Motor neuron (in vitro differentiated cells): ENCODE measurements at places on chromosomes 2 and 18. TPM values are rescaled to one million over a fixed set of nuclear protein-coding genes. Genes with fewer than 3 reads are reported as not detected.

The GPR35 gene
- 0.31 and 0.38 TPM in 2 replicates for total RNA-seq

The FAM228A gene
- total RNA-seq, result 0.98 and 1.4 TPM in 2 replicates

The NDUFB3 gene
- total RNA-seq, result 97.3 and 98.0 TPM in 2 replicates

The MLPH gene
- 0.11 and 0.69 TPM in 2 replicates for total RNA-seq

The MSTN gene
- total RNA-seq, result 0.49 and 0.85 TPM in 2 replicates

The LOXHD1 gene
- total RNA-seq, result 0.05 and 0.26 TPM in 2 replicates

The LRRC30 gene
- not detected in 2 replicates for total RNA-seq

The OSR1 gene
- total RNA-seq, result 25.8 and 26.7 TPM in 2 replicates

The SMYD1 gene
- total RNA-seq, result 0.48 and 0.92 TPM in 2 replicates

The LHCGR gene
- 1.5 and 2.8 TPM in 2 replicates for total RNA-seq

The LMAN1 gene
- total RNA-seq, result 128 and 136 TPM in 2 replicates

The TIA1 gene
- 150 and 161 TPM in 2 replicates for total RNA-seq

The ADCYAP1 gene
- 4.1 and 4.4 TPM in 2 replicates for total RNA-seq

The NABP1 gene
- total RNA-seq, result 217 and 242 TPM in 2 replicates

The ITPRIPL1 gene
- 5.3 and 7.8 TPM in 2 replicates for total RNA-seq

The PROC gene
- total RNA-seq, result 0.94 and 2.7 TPM in 2 replicates

DNA sequence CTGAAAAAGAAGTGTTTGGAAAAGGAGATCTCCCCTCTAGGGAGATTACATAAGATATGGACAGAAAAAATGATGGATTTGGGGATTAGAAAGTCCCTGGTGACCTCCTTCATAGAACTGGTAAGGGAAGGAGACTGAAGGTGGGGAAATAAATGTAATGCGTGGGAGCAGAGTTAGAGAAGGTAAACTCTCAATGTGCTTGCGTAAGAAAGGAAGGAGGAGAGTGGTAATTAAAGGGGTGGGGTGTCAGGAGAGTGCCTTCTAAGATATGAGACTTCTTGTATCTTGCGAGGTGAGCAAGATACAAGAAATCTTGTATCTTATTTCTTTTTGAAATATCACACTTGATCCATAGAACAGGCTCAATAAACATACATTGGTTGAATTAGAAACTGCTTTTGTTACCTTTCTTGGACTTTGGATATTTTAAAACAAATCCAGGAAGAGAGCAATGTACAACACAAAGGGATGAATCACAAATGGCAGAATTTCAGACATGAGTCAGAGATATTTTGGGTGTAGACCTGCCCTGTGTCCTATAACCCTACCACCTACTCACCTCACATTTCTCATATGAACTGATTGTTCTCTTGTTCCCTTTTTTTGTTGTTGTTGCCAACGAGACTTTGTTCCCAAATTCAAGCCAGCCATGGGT lies 342.4 kb downstream of the INSIG2 start:
- ATAC-seq, result no peak

- ATAC-seq, result no peak
These were observed 82.4 kb upstream of the ACSL3 start for GRCh38 chr2:222778400-222778799.

GRCh38 chr2:157840568-157841156 lies 35.5 kb downstream of the ACVR1 start:
- no peak for ATAC-seq

DNA sequence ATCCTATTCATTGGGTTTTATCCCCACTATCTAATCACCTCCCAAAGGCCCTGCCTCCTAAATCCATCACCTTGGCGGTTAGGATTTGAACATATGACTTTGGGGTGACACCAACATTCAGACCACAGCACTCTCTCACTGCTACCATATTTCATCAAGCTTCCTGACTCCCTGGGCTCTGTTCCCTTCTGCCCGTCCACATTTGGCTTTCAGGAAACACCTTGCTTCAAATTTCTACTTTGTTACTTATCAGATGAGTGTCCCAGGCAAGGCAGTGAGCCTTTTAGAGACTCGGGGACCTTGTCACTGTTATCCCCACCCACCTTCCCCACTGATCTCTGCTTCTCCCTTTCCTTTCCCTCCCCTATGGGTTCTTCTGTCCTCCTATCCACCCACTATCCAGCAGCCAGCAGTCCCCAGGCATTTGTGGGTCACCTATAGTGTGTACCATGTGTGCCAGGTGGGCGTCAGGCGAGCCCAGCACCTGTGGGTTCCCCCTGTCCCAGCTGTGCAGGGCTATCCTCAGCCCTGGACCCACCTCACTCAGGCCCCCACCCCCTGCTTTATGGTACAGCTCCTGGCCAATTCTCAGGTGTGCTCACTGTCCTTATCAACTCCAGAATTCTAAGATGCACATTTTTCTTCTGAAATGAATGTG lies 230.9 kb downstream of the LOXHD1 start:
- no peak for ATAC-seq

GRCh38 chr18:37432436-37433195 lies 133.0 kb downstream of the CELF4 start:
- no peak for ATAC-seq

DNA sequence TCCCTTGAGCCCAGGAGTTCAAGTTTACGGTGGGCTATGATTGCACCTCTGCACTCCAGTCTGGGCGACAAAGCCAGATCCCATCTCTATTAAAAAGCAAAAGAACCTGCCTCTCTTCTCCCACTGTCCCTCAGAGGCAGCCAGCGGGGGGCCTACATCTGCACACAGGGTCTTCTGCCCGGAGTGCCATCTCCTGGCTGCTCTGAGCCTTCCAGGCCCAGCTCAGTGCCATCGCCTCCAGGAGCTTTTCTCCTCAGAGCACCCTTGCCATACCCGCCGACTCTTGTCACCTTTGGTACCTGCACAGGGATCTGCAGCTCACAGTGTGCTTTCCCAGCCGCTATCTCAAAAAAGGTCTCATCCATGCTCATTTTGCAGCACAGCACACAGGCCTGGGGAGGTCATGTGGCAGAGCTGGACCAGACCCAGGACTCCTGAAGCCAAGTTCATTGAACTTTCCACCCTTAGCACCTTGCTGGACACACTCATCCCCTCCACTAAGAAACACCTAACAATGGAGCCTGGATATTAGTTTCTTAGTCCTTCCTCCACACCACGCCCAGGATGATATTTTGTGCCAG lies 186.3 kb downstream of the HAUS1 start:
- no peak for ATAC-seq

- ATAC-seq, result peak; percentile 27
These were observed 27.3 kb downstream of the INO80C start for GRCh38 chr18:35470435-35470834.

DNA sequence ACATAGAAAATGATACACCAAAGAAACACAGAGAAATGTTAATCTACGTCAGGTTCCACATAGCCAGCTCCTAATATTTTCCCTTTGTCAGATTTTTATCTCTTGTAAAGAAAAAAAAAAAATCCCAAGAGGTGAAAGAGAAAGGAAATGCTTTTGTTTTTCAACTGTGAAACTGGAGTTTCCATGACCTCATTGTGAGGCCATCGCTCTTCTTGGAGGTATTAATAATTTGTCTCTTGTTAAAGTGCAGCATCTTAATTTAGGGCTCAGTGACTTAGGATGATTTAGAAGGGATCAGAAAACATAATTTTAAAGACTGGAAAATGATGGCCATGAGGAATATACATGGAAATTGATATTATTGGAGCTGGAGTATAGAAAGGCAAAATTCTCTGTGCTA lies 21.7 kb downstream of the ARHGAP28 start:
- ATAC-seq, result no peak

- ATAC-seq, result no peak
These were observed 135.5 kb upstream of the MC4R start for GRCh38 chr18:60508108-60508507.

- ATAC-seq, result no peak
These were observed 61.9 kb downstream of the DIS3L2 start for GRCh38 chr2:232023426-232023825.

GRCh38 chr18:36284671-36285295 lies 12.7 kb upstream of the FHOD3 start:
- ATAC-seq, result peak; percentile 39

DNA sequence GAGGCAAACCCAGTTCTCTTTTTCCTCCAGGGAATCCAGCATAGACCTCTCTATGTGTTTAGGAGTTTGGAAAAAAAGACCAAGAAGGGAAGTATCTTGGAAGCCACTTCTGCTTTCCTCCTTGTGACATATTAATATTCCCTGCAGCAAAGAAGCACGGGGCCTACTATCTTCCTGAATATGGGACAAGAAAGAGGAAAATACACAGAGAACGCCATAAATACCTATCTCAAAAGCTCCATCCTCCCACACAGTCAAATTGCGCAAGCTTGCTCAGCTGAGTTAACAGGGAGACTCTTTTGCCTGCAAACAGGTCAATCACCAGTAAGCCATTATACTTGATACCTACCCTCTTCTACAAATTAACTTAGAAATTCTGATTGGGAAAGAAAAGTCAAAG lies 16.7 kb upstream of the RAPH1 start:
- ATAC-seq, result no peak

- ATAC-seq, result no peak
These were observed 58.6 kb upstream of the VRK2 start for GRCh38 chr2:57987835-57988573.

- ATAC-seq, result no peak
These were observed 50.0 kb upstream of the FAHD2A start for GRCh38 chr2:95352310-95353054.

- ATAC-seq, result no peak
These were observed 34.1 kb downstream of the PIEZO2 start for GRCh38 chr18:11115276-11115675.

DNA sequence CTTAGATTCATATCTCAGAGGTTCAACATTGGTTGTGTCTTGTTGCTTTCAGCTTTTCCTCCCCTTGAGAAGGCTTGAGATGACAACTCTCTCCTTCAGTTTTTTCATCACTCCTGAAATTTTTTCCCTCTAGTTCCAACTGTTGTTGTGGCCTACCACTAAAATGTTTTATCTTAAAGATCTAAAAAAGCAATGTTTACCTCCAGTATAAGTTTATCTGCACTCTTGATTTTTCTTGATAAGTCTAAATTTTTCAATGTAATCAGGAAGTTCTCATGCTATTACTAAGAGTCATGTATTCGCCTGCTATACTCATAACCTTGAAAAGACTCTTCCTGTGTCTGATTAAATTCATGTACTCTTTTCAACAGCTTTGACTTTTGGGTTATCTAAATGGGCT lies 366.3 kb upstream of the TFPI start:
- no peak for ATAC-seq

- peak; percentile 88 for ATAC-seq
These were observed 96.6 kb downstream of the MBD2 start for GRCh38 chr18:54127759-54128378.

GRCh38 chr2:68203587-68203986 lies 45.9 kb downstream of the PNO1 start:
- no peak for ATAC-seq

- ATAC-seq, result peak; percentile 81
These were observed at the start of gene TMEM163 for GRCh38 chr2:134718817-134719814. Gene TMEM163, minus strand, starts transcription at chr2:134719000.

DNA sequence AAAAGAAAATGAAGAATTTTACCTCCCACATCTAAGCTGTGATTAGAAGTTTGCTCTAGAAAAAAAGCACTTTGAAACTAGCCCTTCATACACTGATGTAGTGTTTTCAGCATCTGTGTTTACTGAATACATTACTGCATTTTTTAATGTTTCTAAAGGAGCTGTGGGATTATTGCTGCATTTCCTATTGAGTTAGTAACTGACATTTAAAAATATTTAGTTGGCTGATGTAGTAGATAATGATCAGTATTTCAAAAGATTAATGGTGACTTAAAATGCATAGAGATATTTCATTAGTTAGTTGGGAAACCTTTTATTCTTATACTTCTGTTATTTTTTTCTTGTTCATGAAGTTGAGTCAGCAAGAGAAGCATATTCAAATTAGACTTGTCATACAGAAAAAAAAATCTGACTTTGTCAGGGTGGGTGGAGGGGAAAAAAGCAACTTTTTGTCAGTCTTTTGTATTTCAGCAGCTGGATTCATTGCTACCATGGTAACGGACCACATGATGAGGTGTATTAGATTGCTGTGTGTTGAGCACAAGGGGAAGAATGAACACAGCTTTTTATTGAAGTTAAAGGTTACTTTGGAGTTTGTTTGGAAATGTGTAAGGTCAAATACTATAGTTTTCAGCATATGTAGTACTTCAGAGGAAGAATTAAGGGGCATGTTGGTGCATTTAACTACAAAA lies at the start of gene DTNA:
TSS of gene DTNA (plus strand) at position 549 of the 692 bp plus-strand sequence. CDS start 45,679 bp downstream, outside the sequence.
- peak; percentile 85 for ATAC-seq

DNA sequence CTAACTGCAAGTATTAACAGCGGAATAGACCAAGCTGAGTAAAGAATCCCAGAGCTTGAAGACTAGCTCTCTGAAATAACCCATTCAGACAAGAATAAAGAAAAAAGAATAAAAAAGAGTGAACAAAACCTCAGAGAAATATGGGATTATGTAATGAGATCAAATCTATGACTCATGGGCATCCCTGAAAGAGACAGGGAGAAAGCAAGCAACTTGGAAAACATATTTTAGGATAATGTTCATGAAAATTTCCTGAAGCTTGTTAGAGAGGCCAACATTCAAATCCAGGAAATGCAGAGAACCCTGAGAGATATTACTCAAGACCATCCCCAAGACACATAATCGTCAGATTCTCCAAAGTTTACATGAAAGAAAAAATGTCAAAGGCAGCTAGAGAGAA lies 17.3 kb downstream of the PFN4 start:
- ATAC-seq, result no peak

DNA sequence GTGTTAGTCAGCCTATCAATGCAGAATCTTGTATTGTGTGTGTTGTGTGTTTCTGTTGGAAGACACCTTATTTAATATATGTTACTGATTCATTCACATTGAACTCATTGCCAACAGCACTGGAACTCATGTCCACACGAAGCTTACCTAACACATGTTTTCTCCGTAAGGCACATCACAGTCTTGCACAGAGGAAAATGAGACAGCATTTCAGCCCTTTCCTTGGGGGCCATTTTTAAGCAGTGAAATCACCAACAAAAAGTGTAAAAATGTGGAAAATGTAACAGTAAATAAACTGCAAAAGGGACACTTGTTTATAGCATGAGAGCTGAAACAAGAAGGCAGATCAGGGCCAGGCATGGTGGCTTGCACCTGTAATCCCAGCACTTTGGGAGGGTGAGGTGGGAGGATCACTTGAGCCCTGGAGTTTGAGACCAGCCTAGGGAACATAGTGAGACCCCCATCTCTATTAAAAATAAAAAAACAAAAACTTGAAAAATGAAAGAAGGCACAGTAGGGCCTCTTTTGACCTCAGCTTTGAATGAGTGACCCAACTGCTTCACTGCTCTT lies 306.0 kb downstream of the MYCN start:
- ATAC-seq, result no peak

DNA sequence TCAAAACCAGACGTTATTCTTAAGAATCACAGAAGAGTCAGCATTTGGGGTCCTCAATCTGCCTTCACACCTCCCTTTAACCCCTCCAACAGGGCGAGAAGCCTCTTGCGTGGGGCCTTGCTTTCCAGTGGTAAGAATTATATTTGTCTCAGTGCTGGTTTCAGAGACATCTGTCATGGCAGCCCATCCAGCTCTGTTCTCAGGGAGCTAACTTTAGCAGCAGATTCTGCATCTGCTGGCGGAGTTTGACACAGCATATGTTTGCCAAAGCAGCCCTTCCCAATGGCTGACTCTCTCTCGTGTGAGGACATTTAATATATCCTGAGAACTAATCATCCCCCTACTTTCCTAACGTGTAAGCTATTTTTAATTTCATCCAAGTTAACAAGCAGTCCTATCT lies 91.5 kb upstream of the BCL11A start:
- ATAC-seq, result no peak

GRCh38 chr2:30197570-30198192 lies 33.7 kb upstream of the LBH start:
- no peak for ATAC-seq

GRCh38 chr2:207160115-207160514 lies 5.6 kb downstream of the KLF7 start:
- no peak for ATAC-seq
